ENCODE measurements at places on chromosomes 16 and 17.

DNA sequence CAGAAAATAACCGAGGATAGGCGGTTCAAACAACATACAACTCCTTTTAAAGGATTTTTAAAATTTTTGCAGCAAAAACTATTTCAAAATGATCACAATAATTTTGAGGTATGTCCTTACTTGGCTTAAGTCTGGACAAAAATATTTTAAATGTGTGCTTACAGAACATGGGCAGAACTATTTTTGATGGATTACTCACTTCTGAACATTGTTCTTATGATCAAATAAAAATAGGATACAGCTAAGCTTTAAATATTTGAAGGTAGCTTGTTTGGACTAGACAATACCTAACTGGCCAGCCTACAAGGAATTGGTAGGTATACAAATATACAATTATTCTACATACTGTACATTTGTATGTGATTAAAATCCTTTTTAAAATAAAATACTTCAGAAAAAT lies 14.3 kb upstream of the INTS2 start:
- DNase-seq, result no peak

GRCh38 chr17:33457477-33457876 lies 164.4 kb upstream of the ASIC2 start:
- DNase-seq, result no peak

DNA sequence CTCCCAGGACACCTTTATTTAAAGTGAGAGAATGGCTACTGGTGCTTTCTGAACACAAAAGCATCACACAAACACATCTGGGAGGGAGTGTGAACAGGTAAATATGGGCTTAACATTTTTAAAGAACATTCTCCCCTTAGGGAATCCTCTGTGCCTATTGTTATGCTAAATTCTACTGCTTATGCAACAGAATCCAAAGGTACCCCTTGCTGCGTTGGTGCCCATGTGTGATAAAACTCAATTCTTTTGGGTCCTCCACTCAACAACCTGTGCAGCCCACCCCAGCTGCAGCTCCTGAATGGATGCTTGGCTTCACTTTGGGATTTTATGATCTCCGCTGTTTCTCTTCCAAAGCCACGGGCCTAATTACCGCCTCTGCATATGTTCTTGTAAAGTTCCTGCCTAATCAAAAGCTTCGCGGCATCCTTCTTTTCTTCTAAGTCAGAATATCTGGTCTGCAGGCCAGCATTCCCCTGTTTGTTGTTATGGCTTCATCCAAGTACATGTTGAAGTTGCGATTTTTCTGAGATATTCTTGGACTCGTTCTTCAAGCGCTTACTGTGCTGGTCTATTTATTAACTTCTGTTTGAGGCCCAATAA lies 23.9 kb downstream of the RHBDL3 start:
- no peak for DNase-seq

DNA sequence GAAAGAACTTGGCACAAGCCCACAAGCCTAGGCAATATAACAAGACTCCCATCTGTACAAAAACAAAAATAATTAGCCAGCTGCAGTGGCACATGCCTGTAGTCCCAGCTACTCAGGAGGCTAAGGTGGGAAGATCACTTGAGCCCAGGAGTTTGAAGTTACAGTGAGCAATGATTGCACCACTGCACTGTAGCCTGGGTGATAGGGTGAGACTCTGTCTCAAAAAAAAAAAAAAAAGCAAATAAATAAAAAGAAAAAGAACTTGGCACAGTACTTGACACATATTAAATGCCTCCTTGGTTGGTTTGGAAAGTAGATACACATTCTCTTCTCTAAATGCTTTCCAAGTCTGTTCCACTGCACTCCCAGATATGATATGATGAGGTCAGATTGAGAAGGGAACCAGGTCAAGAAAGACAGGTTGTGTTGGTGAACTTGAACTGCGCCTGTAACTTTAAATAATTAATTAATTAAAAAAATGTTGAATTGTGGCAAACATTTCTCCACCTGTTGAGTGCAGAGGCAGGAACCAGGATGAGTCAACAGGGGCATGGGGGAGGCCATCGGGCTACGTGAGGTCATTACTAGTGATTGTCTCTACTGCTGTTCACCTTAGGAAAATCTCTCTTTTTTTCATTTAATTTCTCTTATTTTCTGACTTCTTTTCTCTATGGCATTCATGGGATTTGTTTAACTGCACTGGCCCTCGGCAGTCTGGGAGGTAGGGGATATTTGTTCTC lies 25.9 kb upstream of the EFCAB13 start:
- DNase-seq, result no peak

DNA sequence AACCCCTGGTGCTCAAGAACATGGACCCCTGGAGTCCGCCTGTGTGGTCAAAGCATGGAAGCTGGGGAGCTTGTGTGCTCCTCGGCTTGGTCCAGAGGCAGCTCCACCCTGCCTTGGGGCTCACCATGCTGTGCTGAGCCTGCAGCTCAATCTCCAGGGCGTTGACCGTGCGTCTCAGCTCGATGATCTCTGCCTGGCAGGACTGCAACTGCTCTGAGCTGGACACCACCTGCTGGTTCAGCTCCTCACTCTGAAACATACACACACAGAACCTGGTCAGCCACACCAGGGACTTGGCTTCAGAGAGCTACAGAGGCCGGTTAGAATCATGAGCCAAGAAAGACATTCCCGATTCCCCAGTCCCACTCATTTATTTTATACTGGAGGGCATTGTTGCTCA lies 2.7 kb downstream of the KRT35 start:
- DNase-seq, result no peak

DNA sequence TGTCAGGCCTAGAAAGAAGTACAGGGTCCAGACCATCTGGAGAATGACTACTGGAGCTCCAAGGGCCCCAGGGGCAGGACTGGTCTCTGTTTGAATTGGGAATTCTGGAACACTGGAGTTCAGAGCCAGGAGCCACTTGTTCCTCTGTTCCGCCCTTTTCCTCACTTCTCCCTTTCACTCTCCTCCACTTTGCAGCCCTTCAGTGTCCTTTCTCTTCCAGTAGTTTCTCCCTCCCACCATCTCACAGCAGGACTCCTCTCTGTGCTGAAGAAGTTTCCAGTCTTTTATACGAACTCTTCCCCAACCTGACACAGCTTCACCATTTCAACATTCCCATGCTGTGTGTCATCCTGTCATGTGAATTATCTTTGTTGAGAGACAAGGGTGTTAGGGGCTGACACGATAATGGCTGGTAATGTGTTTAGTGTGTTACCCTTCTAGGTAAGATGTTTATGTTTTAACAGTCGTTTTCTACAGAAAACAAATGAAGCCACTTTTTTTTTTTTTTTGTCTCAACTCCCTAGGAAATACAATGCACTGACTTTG lies 180.3 kb upstream of the MYOCD start:
- DNase-seq, result peak; percentile 72

- DNase-seq, result peak; percentile 37
These were observed 47.8 kb downstream of the MARCHF10 start for GRCh38 chr17:62760059-62760944.

DNA sequence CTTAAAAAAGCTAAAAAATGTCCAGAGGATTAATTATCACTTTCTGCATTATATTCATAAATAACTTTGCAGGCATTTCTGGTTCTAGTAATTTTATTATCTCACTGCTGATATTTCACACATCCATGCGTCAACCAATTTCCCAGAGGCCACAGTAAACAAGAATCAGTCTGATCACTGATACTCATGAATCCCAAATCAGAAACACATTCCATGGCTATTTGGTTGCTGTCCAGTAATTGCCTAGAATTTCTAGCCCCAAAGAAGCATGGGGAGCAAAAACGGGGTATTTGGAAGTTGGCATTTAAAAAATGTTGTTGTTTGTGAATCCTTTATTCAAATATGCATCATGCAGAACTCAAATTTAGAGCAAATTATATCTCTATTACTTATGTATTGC lies 244.8 kb downstream of the CDH8 start:
- peak; percentile 61 for DNase-seq

DNA sequence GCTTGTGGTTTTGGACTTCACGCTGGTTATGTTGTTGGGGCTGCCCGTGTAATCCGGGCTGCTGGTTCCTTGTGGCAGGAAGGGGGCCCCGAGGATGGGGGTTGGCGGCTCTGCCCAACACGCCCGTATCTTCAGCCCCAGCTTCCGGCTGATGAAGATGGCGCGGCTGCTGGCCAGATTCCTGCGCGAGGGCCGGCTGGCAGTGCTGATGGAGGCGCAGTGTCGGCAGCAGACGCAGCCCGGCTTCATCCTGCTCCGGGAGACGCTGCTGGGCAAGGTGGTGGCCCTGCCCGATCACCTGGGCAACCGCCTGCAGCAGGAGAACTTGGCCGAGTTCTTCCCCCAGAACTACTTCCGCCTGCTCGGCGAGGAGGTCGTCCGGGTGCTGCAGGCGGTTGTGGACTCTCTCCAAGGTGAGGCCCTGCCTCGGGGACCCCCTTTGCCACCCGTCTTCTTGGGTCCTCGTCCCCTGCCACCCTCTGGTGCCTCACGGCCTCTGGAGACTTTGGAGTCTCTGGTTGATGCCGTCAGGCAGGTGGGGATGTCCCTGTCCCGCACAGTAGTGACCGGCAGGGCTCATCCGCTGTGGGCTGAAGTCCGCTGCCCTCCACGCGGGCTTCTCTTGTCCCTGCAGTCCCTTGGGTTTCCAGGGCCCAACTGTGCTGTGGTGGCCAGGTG lies 2.2 kb downstream of the TELO2 start:
- no peak for DNase-seq

- DNase-seq, result peak; percentile 63
These were observed 7.4 kb upstream of the TMEM220 start for GRCh38 chr17:10737168-10737622.

DNA sequence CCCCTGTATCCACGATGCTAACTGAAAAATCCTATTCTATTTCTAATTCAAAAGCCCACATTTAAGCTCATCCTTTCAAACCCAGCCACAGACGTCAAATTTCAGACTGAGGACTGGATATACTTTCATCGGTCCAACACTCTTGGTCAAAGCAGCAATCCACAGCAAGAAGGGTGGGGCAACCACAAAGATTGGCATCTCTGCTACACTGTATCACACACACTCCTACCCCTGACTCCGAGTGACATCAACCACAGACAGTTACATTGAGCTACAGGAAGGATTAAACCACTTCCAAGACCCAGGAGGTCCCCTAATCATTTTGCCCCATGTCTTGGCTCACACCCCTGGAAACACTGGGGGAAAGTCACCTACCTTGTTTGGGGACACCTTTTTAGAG lies 61.3 kb downstream of the GRIN2A start:
- no peak for DNase-seq

- DNase-seq, result peak; percentile 49
These were observed 13.3 kb downstream of the UTS2R start for GRCh38 chr17:82384730-82385481.

GRCh38 chr16:28974007-28974436 lies 556 bp upstream of the SPNS1 start:
- DNase-seq, result peak; percentile 72

DNA sequence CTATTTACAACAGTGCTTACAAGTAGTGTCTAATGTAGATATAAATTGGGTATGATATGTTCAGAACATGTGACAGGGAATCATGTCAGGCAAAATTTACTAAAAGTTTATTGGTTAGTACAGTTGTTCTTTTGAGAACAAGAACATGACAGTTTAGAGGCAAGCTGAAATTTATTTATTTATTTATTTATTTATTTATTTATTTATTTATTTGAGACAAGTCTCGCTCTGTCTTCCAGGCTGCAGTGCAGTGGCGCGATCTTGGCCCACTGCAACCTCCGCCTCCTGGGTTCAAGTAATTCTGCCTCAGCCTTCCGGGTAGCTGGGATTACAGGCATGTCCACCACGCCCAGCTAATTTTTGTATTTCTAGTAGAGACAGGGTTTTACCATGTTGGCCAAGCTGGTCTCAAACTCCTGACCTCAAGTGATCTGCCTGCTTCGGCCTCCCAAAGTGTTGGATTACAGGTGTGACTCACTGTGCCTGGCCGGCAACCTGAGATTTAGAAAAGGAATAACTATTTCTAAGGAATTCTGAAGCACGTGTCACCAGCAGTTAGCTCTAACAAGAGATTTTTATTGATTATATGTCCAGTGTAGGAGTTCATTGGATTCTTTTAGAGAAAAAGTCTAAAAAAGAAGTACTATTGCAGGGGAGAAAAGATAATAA lies 24.9 kb downstream of the MRTFB start:
- DNase-seq, result no peak

- peak; percentile 30 for DNase-seq
These were observed 56.2 kb downstream of the PRMT7 start for GRCh38 chr16:68367030-68367429.

- DNase-seq, result no peak
These were observed 19.9 kb downstream of the NCBP3 start for GRCh38 chr17:3826191-3826590.

- peak; percentile 85 for DNase-seq
These were observed 47.4 kb downstream of the AXIN2 start for GRCh38 chr17:65514082-65514481.

GRCh38 chr17:58277107-58277801 lies 3.5 kb downstream of the MPO start:
- no peak for DNase-seq

DNA sequence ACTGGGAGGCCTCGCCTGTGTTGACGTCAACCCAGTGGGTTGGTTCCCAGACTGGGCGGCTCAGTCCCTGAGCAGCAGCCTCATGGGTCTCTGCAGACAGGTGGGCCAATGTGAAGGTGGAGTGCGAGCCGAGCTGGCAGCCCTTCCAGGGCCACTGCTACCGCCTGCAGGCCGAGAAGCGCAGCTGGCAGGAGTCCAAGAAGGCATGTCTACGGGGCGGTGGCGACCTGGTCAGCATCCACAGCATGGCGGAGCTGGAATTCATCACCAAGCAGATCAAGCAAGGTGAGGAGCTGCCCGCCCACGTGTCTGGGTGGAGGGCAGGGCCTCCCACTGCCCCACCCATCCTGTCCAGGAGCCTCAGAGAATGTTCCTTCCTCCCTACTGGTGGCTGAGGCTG lies 44.1 kb downstream of the MRC2 start:
- no peak for DNase-seq

- no peak for DNase-seq
These were observed 7.8 kb downstream of the GGA2 start for GRCh38 chr16:23502466-23502865.

DNA sequence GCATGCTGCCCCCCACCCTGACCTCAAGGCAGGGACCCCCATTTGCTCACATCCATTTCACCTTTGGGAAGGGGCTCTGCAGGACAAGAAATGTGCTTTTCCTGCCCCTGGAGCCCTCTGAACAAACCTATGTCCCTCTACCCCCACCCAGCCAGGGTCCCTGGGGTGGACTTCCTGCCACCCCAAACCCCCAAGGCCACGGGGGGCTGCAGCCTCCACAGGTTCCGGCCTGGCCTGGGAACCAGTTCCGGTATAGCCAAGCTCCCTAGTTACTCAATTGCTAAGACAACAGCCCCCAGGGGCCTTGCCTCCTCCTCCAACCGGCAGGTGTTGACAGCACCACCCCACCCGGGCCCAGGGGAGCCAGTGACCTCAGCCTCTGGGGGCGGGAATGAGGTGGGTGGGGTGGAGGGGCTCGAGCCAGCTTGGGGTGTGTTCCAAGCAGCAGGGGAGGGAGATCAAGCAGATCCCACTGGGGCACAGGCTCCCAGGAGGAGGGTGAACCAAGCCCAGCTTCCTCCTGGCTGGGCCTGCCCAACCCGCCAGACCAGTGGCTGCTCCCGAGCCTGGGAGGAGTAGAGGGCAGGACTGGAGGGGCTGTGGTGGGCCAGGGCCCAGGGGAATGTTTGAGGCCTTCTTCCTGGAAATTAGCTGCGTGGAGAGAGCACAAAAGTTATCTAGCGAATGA lies 6.6 kb downstream of the PNMT start:
- no peak for DNase-seq
